Activated CD4-positive, alpha-beta T cell treated with anti-CD3 and anti-CD28 coated beads for 4 hours (primary cell): ENCODE measurements at places on chromosomes 3 and 15.

GRCh38 chr3:62551556-62551955 lies 178.2 kb upstream of the FEZF2 start:
- DNase-seq = no peak

DNA sequence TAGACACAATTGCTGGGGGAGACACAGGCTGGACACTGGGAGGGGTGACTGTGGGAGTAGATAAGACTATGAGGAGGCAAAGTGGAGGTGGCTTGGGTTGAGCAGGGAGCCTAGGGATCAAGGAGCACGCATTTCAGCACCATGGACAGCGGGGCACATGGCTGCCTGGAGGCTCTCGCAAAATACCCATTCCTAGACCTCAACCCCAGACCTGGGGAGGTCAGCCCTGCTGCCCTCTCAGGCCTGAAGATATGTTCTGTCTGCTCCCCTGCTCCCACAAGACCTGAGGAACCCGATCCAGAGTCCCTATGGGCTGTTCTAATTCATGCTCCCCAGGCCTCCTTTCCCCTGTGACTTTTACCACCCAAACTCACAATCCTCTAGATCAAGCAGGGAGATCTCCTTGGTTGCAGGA lies 16.0 kb upstream of the CPEB1 start:
- DNase-seq = no peak

GRCh38 chr3:30618526-30618925 lies 12.1 kb downstream of the TGFBR2 start:
- no peak for DNase-seq

DNA sequence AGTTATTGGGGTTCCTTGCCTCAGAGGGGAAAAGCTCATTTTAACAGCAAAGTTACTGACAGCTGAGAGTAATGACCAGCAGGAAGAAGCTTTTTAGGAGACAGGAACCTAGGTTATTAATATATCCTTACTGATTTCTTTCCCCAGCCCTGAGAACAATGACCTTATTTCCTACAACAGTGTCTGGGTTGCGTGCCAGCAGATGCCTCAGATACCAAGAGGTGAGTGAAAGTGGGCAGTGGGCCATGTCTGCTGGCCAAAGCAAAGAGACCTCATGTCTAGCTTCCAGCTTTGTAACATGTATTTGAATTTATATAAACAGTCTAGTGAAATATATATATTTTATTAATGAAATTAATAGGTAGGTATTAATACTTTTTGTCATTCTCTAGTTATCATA lies 5.0 kb downstream of the CCNDBP1 start:
- no peak for DNase-seq

GRCh38 chr15:71125831-71126450 lies 10.7 kb downstream of the THSD4 start:
- DNase-seq = no peak

DNA sequence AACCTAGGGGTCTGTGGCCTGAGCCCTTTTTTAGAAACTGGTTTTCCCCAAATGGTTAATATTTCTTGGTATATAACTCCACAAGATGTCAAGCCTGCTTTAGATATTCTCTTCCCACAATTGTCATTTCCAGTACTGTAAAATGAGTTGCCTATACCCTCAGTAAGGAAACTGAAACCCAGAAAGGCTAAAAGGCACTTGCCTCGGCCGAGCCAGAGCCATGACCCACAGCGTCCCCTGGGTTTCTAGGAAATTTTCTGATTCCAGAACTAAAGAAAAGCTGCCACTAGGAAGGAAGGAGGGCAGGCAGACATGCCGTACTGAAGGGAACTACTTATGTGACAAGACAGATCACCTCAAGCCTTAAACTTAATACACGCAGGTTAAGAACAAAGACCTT lies 59.1 kb downstream of the ATP8B4 start:
- no peak for DNase-seq

DNA sequence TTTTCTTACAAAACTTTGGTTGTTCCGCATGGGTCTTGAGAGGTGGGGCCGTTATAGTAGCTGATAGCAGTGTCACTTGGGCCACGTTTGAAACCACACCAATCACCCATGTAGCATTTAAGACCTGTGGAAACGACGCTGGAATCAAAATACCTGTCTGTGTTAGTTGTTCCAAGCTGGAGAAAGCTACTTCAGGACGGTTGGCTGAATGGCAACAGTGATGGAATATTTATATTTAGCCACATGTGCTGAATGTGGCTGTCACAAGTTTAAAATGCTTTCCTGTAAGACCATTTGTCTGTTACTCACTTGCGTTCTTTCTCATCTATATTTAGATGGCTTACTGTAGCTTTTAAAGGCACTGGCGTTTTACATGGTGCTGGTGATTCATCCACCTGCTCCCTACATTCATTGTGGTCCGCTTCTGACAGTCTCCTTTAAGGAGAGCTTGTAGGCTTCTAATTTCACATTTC lies 1.4 kb downstream of the DNAJA4 start:
- DNase-seq = no peak

GRCh38 chr3:63251499-63251898 lies 26.6 kb upstream of the SYNPR start:
- DNase-seq = no peak

DNA sequence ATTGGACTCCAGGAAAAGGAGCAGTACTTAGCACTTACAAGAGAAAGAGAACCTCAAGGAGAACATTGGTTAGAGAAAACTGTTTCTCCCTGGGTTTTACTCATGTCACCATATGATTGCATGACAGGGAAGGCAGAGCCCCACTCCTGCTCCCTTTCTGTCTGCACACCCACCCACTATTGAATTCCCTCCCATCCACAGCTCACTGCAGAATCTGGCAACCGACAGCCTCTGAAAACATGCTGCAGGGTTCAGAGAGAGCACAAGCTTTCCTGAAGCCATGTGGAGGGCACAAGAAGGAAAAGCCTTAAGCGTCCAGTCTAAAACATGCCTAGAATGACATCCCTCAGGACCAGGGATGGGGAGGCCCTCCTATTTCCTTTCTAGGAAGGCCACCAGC lies 3.0 kb upstream of the IL17RD start:
- no peak for DNase-seq

DNA sequence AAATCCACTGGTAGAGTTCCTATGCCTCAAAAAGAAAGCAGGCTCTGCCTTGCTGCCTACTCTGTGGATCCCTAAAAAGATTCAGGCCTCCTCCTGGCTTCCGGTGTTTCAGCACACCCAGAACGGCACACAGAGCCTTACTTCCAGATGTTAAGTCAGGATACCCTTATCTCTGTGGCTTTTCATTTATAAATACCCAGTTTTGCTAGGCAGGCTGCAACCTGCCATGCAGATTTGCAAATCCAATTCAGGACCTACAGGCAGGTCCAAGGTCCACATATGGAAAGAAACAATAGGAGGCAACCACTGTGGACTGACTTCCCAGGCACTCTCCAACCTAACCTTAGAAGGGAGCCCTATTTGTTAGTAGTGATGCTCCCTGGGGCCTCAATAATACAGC lies 30.7 kb downstream of the EFL1 start:
- no peak for DNase-seq

GRCh38 chr15:73568564-73569280 lies 64.5 kb downstream of the NPTN start:
- DNase-seq = no peak

DNA sequence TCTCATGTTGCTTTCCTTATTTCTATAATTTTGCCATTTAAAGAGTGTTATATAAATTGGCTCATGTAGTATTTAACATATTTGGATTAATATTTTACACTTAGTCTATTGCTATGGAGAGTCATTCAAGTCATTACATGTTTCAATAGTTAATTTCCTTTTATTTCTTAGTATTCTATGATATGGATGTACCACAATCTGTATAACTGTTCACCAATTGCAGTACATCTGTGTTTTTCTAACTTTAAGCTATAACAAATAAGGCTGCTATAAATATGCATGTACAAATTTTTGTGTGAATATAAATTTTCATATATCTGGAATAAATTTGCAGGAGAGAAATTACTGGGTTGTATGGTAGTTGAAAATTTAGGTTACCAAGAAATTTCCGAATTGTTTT lies 993.4 kb downstream of the NAALADL2 start:
- no peak for DNase-seq

DNA sequence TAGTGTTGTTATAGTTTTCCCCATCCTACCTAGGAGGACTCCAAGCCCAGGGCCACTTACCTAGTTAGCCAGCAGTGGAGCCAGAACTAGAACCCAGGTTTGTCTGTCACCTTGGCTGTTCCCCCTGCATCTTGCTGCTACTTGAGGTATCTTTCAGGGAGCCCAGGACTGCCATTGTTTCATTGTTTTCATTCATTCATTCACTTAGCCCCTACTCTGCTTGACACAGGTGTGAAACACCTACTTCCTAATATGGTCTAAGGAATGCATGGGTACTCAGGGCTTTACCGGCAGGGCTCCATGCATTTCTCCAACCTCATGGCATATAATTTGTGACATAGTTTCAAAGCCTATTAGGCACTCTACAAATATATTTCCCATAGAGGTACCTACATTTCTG lies 266.6 kb upstream of the TPM1 start:
- DNase-seq = no peak

GRCh38 chr15:29799859-29800258 lies 22.4 kb downstream of the TJP1 start:
- no peak for DNase-seq

- no peak for DNase-seq
Measured at GRCh38 chr3:123156276-123156995, 45.3 kb upstream of the SEC22A start.

DNA sequence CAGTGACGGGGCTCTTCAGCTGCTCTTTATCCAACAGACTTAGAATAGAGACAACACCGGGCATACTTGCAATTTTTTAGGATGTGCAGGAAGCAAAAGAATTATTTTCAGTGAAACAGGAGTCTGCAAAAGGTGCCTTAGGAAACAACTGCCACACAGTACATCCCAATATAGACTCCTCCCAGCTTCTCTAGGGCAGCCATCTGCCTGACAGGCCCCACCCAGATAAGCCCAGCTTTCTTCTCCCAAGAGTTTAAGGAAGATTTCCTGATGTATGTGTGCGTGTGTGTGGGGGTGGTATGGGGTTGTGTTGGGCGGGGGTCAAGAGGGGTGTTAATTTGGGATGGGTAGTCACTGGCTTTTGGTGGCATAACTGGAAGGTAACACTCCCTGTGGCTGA lies 21.5 kb downstream of the MAP2K1 start:
- no peak for DNase-seq

DNA sequence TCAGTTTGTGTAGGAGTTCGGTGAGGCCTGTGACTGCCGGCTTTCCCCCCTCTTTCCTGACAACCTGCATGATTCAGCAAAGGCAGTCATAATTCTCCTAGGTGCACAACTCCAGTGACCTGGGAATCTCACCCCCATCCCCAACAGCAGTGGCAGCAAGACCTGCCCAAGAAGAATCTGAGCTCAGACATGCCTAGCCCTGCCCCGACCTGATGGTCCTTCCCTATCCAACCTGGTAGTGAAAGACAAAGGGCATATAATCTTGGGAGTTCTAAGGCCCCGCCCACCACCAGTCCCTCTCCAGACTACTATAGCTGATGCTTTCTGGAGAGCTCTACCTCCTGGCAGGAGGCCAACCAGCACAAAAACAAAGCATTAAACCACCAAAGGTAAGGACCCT lies 44.2 kb upstream of the ZBED2 start:
- no peak for DNase-seq
